Fibroblast of mammary gland (primary cell): ENCODE measurements at places on chromosomes 5 and 9.

GRCh38 chr5:65925601-65926275, 637 bp upstream of the ERBIN start:
- DNase-seq = peak; percentile 72

DNA sequence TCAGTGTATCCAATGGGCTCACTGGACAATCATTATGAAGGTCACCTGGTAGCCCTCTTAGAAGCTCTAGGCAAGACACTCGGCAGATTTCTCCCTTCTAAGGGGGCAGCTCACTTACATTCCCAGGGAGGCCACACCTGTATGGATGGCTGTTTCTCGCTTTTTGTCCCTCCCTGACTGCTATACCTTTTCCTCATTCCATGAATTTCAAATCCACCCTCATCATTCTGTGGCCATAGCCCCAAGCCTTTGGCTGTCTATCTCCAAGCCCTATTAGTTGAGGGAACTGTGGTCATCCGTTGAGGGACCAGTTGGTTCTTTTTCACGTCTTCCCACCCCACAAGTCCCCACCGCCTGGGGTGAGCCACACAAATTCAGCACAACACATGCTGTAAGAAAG, 85.0 kb upstream of the RARS1 start:
- no peak for DNase-seq

DNA sequence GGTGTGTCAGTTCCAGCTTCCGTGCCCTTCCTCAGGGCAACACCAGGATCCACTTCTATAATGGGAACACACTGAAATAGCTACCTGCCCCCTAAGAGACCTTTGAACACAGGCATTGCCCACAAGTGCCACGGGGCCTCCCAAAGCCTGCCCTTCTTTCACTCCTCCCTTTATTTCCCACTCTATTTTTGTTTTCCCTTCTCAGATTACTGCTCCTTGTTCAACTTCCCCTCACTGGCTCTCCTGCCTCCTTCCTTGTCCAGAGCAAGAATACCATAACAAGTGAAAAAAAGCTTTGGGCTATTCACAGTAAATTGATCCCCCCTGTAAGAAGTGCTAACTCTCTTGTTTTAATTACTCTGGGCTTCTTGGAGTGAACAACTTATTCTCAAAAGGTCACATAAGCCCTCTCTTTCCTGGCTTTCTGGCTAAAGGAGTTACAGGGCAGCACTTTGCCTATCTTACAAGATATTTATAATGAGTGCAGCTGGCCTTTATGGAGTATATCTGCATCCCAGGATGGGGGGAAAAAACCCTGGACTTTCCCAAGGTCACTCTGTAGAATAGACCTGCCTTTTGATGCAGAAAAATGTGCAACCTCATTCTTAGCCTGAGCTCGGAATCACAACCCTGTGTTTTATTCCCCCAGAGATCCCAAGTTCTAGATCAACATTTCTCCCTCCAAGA, 11.3 kb downstream of the CTXN3 start:
- no peak for DNase-seq

- no peak for DNase-seq
These were observed 13.4 kb downstream of the CFAP95 start for GRCh38 chr9:69834056-69834455.

GRCh38 chr9:116812231-116813030, 125.3 kb downstream of the TRIM32 start:
- DNase-seq = no peak
